ENCODE measurements at places on chromosomes 1 and 21. TPM values are rescaled to one million over a fixed set of nuclear protein-coding genes. Genes with fewer than 3 reads are reported as not detected.

- H3K27me3 ChIP-seq = no peaks in the 10 kb centered on the region
- peaks cover 5% of the 10 kb centered on the region for H3K36me3 ChIP-seq
- H3K4me1 ChIP-seq = no peaks in the 10 kb centered on the region
- no peak for DNase-seq
- no peak overlapping the region for H3K4me3 ChIP-seq
- H3K27ac ChIP-seq = no peak overlapping the region
Measured at GRCh38 chr21:32747396-32747795, 19.6 kb upstream of the SYNJ1 start.

DNA sequence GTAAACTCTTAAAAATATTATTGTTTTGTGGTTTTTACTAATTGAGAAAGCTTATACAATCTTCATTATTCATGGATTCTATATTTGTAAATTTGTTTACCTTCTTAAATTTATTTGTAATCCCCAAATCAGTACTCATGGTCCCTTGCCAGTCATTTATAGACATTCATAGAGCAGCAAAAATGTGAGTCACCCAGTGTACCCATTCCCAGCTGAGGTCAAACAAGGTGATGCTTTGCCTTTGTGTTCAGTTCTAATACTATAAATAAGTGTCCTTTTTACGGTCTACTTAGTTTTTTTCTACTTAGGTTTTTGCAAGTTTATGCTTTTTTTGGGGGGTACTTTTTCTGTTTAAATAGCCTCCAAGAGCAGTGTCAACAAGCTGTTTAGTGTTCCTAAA, 36.1 kb downstream of the SORT1 start:
- H3K27me3 ChIP-seq = no peaks in the 10 kb centered on the region
- H3K27ac ChIP-seq = no peak overlapping the region
- no peaks in the 10 kb centered on the region for H3K36me3 ChIP-seq

DNA sequence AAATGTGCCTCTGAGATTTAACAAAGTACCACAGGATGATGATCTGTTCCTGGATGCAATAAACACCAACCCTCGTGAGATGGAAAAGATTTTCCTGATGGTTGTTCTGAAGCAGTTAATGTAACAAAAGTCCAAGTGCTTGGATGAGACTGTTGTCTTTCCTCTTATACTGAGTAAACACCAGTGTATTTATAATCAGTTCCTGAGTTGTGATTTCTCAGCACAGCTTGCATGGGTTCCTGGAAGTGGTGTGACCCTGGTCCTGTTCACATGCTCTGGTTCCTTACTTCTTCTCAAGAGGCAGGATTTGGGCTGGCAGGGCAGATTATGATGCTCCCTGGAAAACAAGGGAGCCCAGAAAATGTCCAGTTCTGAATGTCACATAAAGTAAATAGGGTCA, 208.2 kb upstream of the USP24 start:
- H3K4me3 ChIP-seq = no peak overlapping the region
- no peak for DNase-seq
- no peaks in the 10 kb centered on the region for H3K27me3 ChIP-seq

DNA sequence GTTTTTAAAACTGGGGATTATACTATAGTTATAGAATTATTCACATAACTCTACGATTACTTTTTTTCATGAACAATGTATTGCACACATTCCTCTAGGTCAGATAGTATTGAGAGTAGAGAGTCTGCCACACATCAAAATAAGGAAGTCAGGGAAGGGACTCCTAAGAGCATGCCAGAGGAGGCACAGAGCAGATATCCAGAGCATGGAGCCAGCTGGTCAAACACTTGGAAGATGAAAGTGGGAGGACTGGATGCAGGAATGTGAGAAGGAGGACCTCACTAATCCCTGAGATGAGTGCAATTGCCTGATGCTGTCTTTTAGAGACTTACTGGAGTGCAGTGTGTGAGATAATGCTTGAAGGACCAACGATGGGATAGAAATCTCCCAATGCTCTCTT, 9.6 kb upstream of the RFX5 start:
- H3K4me3 ChIP-seq = no peak overlapping the region
- DNase-seq = no peak
- H3K36me3 ChIP-seq = no peaks in the 10 kb centered on the region
- H3K27ac ChIP-seq = no peak overlapping the region
- no peaks in the 10 kb centered on the region for H3K27me3 ChIP-seq
- H3K4me1 ChIP-seq = no peaks in the 10 kb centered on the region

DNA sequence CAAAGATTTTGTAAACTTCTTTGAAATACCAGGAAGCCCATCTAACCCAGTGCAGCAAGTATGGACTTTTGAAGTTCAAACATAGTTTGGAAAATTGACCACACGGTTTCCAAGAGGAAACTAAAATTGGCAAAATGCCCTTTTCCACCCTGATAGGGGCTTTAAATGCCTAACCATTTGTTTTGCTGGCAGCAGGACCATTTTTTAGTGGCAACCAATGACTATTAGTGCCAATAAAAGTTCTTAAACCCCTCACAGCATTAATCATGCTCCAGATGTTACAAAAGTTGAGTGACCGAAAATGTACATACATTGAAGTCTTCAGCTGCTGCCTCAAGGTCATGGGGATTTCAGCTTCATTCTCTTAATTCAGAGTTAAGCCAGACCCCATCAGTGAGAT, 46.4 kb upstream of the ENAH start:
- no peak overlapping the region for H3K4me3 ChIP-seq
- H3K4me1 ChIP-seq = peaks cover 16% of the 10 kb centered on the region
- H3K36me3 ChIP-seq = no peaks in the 10 kb centered on the region
- H3K27ac ChIP-seq = peak overlapping the region; percentile 77
- no peak for DNase-seq
- no peaks in the 10 kb centered on the region for H3K27me3 ChIP-seq

The IVL gene
- not detected for total RNA-seq

DNA sequence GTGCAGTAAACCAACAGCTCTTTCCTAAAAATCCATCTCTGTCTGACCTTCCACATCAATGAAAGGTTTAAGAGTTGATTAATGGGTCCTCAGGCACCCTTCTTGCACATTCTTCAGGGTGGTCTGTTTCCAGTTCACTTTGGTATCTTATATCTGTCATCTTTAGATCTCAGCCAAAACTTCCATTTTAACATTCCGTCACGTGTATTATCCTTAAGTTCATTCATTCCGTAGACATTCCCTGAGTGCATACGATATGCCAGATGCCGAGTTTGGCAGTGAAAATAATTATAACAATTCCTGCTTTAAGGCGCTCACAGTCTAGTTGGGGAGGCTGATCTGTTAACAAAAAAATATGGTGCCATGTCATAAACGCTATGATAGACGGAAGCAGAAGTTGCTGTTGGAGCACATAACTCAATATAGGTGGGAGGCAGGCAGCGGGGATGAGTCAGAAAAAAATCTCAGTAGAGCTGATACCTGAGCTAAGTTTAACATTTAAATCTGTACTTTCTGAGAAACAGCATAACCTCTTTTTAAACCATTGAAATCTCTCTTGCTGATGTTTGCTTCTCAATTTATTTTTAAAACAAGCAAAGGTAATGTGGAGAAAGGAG, 59.6 kb upstream of the HOOK1 start:
- H3K27ac ChIP-seq = no peak overlapping the region
- DNase-seq = no peak
- no peaks in the 10 kb centered on the region for H3K36me3 ChIP-seq
- no peak overlapping the region for H3K4me3 ChIP-seq

The MTOR gene
- 46.5 TPM for total RNA-seq

- DNase-seq = no peak
- H3K36me3 ChIP-seq = no peaks in the 10 kb centered on the region
- no peaks in the 10 kb centered on the region for H3K27me3 ChIP-seq
- H3K4me3 ChIP-seq = no peak overlapping the region
- H3K27ac ChIP-seq = peak overlapping the region; percentile 69
- no peaks in the 10 kb centered on the region for H3K4me1 ChIP-seq
Measured at GRCh38 chr1:160837558-160838205, 25.0 kb downstream of the CD244 start.

DNA sequence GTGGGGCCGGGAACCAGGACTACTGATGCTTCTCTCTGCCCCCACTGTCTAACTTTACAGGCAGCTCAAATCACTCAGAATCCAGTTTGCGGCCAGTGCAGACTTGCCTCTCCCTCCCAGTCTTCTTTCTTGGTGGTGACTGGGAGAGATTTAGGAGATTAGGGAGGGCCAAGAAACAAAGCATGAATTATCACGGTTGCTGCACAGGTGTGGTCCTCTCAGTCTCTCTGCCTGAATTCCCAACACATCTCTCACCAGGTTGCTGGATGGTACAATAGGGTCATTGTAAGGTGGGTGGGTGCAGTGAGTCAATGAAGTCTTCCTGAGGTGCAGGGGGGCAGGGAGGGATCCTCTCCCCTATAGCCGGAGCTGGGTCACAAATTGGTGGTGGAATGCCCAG, 12.6 kb downstream of the S100A11 start:
- H3K36me3 ChIP-seq = no peaks in the 10 kb centered on the region
- no peaks in the 10 kb centered on the region for H3K27me3 ChIP-seq
- no peak overlapping the region for H3K27ac ChIP-seq
- no peak overlapping the region for H3K4me3 ChIP-seq

The CRNN gene
- 0.66 TPM for total RNA-seq

- no peak for DNase-seq
- H3K36me3 ChIP-seq = peaks cover 5% of the 10 kb centered on the region
- no peaks in the 10 kb centered on the region for H3K4me1 ChIP-seq
- no peak overlapping the region for H3K4me3 ChIP-seq
Measured at GRCh38 chr1:44870096-44870495, 27.0 kb upstream of the PTCH2 start.

The CTNNBIP1 gene
- total RNA-seq = 25.9 TPM

DNA sequence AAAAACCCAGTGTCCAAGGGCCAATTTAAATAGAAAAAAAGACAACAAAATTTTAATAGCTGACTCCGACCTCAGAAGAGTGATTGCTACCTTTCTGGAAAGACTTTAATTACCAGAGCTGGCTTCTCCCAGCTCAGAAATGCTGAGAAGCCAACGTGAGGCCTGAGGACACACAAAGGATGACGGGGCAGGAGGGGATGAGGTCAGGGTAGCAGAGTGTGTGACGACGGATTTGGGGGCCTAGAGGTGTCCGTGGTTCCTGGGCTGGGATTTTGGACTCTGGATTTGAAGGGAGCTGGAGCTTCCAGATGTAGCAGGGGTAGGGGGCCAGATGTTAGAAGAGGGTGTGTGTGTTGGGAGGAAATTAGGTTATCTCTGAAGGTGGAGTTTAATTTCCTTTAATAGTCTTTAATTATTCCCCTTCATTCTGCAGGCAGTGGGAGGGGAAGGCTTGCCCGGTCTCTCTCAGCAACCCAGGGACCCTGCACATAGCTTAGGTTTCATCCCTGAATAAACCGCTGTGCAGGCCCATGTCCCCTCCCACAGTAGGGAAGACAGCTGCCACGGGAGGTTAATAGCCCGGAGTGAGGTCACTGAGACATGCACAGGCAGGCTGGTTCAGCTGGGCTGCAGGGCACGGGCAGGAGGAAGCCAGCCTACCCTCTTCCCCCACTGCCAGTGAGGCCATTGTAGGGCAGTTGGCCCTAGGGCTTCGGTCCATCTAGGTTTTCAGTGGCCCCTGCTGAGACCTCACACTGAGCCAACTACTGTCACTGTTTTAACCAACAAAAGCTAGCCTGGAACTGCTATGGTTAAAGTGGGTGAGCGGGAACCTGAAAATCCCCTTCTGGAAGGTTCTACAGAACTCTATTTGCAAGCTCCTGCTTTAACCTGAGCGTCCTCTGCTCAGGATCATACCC, 3.8 kb upstream of the PADI3 start:
- no peak overlapping the region for H3K4me3 ChIP-seq
- H3K36me3 ChIP-seq = no peaks in the 10 kb centered on the region
- H3K4me1 ChIP-seq = no peaks in the 10 kb centered on the region

The GPR25 gene
- total RNA-seq = 0.29 TPM

The CDK11B gene
- total RNA-seq = 26.2 TPM

GRCh38 chr21:37059181-37059580, 13.7 kb downstream of the PIGP start:
- no peak for DNase-seq
- no peaks in the 10 kb centered on the region for H3K27me3 ChIP-seq
- no peaks in the 10 kb centered on the region for H3K36me3 ChIP-seq
- H3K27ac ChIP-seq = no peak overlapping the region
- H3K4me1 ChIP-seq = no peaks in the 10 kb centered on the region

- H3K27me3 ChIP-seq = no peaks in the 10 kb centered on the region
- H3K27ac ChIP-seq = no peak overlapping the region
- peak; percentile 68 for DNase-seq
- H3K4me3 ChIP-seq = no peak overlapping the region
Measured at GRCh38 chr1:26417111-26417759, 6.6 kb downstream of the LIN28A start.

DNA sequence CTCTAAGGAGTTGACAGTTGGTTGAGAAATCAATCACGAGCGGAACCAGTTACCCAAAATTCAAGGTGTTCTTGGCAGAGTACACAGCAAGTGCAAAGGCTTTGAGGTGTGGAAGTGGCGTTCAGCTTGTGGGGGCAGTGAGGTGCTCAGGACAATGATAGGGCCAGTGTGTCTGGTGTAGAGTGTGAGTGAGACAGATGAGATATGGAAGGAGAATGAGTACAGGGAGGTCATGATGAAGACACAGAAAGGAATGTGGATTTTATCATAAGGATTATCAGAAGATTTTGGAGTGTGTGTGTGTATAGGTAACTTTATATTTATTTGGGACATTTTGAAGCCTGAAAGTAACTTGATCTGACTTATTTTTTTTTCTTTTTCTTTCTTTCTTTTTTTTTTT, 40.9 kb downstream of the IFI44 start:
- H3K4me3 ChIP-seq = no peak overlapping the region
- no peak for DNase-seq
- H3K36me3 ChIP-seq = no peaks in the 10 kb centered on the region
- no peak overlapping the region for H3K27ac ChIP-seq
- no peaks in the 10 kb centered on the region for H3K27me3 ChIP-seq

DNA sequence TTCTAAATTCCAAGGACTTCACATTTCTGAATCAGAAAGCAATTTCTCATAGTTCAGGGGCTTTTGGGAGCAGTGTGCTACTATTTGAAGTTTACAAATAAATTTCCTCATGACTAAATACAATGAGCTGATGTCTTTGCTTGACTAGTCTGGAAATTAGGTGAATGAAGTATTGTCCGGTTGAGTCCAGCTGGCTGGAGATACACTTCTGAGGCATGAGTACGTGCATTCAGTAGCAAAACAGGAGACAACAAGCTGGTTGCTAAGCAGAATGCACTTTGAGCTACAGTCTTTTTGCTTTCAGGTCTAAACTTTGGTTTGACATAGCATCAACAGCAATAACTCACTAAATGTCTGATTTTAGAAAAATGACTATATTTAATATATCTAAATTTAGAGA, 27.1 kb downstream of the ZNHIT6 start:
- no peaks in the 10 kb centered on the region for H3K4me1 ChIP-seq
- no peak for DNase-seq

DNA sequence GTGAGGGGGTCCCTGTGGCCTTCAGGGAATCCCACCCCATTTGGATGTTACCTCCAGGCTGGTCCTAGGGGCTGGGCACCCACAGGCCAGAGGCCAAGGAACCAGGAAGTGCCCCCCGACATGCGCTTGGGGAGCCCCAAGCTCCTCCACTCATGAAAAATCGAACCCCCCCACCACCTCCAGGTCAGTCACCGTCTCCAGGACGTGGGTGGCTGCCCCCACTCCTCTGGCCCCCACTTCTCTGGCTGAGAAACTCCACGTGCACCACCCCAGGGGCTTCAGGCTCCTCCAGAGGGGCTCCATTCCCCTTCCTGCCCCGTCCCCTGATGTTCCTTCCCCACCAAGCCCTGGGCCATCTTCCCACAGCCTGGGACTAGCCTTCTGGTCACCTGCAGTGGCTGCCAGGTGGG, 30.5 kb upstream of the POFUT2 start:
- H3K36me3 ChIP-seq = no peaks in the 10 kb centered on the region
- peaks cover 5% of the 10 kb centered on the region for H3K27me3 ChIP-seq
- peak overlapping the region; percentile 66 for H3K27ac ChIP-seq
- H3K4me1 ChIP-seq = no peaks in the 10 kb centered on the region

The AMY2B gene
- total RNA-seq = 47.2 TPM

The LCE3E gene
- total RNA-seq = not detected

The FAM167B gene
- total RNA-seq = 0.64 TPM

All from breast epithelium (tissue), 4 donors.